Liver (tissue), 10 donors: ENCODE measurements at places on chromosomes 7 and 10. TPM values are rescaled to one million over a fixed set of nuclear protein-coding genes. Genes with fewer than 3 reads are reported as not detected.

TAX1BP1 gene
- polyA plus RNA-seq: 35.7 TPM

PRSS37 gene
- not detected for polyA plus RNA-seq

TMEM176A gene
- polyA plus RNA-seq: 675 TPM

LMTK2 gene
- polyA plus RNA-seq: 3.1 TPM

NCF1 gene
- 2.1 TPM for polyA plus RNA-seq

GOLGA7B gene
- polyA plus RNA-seq: 0.22 TPM

CYP3A4 gene
- polyA plus RNA-seq: 440 TPM

LRRC18 gene
- not detected for polyA plus RNA-seq

AGAP5 gene
- 1.7 TPM for polyA plus RNA-seq

ATOH7 gene
- polyA plus RNA-seq: 0.14 TPM

GRCh38 chr7:1125603-1125969, 34.4 kb downstream of the ZFAND2A start:
- no peak for DNase-seq

DNA sequence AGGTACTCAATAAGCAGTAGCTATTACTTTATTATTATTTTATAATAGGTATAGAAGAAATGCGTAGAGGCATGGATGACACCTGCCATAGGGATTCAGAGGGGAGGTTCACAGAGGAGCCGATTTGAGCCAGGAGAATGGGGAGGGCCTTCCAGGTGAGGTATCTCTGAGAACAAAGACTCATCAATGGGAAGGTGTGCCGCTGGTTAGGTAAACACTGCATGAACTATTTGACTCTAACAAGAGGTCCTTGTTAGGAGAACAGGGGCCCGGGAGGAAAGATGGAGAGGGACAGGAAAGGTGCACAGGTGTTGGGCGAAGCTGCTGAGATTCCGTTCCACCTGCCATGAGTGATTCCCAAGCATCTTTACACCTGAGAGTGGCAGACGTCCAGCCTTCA, 41.8 kb upstream of the TMEM273 start:
- peak; percentile 28 for DNase-seq

GRCh38 chr7:84144935-84145334, 49.7 kb downstream of the SEMA3A start:
- no peak for DNase-seq

DNA sequence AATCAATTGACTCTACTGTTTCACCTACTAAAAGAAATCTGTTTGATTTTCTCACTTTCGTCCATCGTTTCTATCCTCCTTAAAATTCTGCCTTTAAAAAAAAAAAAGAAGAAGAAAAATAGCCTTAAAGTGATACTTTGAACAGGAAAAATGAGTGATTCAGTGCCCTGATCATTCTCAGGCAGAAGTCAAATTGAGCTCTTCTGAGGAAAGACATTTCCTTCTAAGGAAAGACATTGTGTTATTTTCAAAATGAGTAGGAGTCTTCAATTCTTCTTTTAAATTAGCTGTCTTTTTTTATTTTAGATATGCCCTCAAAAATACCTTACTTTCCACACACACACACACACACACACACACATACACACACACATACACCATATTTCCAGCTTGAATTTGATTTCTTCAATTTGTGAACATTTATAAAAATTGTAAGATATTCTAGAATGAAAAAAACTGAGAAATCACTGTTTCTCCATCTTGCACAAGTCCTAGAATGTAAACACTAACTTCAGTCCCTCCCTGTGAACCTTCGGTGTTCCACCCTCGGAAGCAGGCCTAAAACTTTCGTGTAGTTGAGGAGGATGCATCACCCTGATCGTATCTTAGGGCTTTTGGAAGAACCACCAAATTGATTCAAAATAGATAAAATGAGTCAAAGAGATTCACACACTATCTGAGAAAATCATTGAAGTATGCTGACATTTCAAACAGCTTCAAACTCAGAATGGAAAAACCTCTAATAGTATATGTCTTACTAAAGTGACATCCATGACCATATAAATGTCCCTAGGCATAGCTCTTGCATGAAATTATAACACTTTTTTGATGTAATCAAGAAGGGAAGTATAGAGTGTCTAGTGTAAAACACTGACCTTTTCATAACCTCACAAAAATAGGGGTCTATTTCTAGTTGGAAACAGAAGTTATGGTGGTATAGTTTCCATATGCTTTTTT, 270.8 kb downstream of the GATA3 start:
- no peak for DNase-seq

GRCh38 chr7:100059251-100059739, 9.7 kb downstream of the ZSCAN21 start:
- DNase-seq: no peak

- no peak for DNase-seq
Observed at GRCh38 chr10:131169146-131169545, 142.4 kb downstream of the TCERG1L start.

- no peak for DNase-seq
Observed at GRCh38 chr7:155009570-155010157, 6.7 kb upstream of the PAXIP1 start.

- DNase-seq: no peak
Observed at GRCh38 chr10:43869669-43870322, 221.1 kb upstream of the ZNF32 start.

- no peak for DNase-seq
Observed at GRCh38 chr10:126889421-126889820, 15.8 kb upstream of the DOCK1 start.

DNA sequence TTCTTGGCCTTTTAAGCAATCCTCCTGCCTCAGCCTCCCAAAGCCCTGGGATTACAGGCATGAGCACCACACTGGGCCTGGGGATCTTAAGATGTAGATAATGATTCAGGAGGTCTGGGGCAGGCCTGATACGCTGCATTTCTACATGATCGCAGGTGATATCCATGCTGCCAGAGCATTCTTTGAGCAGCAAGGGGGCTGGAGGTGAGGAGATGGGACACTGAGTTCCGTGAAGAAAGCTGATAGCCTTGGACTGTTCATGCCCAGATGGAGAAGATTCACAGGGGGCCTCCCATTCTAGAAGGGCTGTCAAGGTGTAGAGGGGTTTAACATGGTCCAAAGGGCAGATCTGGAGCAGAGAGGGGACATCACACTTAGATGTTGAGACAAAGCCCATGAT, 480.3 kb downstream of the RPS24 start:
- peak; percentile 5 for DNase-seq

- no peak for DNase-seq
Observed at GRCh38 chr7:155352076-155352752, 54.5 kb downstream of the INSIG1 start.

- DNase-seq: no peak
Observed at GRCh38 chr7:67573639-67574038, 577.0 kb downstream of the TYW1 start.

DNA sequence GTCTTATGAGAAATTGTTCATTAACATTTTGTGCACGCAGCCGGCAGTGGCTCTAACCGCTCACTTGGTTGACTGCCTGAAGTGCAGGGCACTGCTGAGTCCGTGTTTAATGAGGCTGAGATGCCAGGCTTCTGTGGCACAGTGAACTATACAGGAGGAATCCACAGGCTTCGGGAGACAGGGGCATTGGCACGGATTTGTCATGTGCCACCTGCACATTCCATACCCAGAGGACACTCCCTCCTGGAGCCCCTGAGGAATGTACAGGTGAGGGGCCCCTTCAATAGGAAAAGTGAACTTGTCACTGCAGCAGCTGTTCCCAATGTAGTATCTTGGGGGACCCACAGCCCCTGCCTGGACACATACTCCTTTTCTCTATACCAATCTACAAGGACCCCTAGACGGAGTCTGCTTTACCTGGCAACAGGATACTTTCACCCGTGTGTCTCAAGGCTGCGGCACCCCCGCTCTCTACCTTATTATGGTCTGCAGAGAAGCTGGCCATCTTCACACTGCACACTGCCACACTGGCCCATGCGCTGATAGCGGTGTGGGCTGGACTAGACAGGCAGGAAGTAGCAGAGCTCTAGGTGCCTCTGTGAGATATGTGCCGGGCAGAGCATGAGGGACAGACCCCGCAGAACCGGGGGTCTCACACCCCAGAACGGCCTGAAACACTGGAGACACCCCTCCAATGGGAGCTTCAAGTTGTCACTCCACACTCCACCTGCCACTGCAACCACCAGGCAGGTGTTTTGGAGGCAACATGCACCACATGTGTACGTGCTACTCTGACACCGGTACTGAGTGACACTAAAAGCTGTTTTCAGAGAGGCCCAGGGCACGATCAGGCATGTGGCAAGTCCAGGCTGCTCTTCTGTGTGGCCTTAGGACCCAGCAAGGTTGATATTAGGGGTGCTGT, 71.4 kb upstream of the RHEB start:
- no peak for DNase-seq

DNA sequence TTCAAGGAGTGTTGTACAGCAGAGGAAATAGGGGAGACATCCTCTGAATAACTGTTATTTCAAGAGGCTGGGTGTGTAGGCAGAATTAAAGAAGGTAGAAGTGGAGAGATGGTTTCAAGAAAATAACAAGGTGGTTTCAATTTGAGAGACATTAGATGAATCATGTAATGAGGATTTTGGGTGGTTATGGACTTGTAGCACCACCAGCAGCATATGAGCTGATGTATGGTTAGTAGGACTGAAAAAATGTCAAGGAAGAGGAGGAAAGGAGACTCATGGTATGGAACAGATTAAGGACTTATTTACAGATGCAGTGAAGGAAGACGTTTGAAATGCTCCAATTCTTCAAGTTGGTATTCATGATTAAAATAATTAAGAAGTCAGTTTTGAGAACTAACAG, 166.2 kb downstream of the EXOC4 start:
- DNase-seq: no peak

- no peak for DNase-seq
Observed at GRCh38 chr10:26488344-26488743, 50.2 kb downstream of the APBB1IP start.

DNA sequence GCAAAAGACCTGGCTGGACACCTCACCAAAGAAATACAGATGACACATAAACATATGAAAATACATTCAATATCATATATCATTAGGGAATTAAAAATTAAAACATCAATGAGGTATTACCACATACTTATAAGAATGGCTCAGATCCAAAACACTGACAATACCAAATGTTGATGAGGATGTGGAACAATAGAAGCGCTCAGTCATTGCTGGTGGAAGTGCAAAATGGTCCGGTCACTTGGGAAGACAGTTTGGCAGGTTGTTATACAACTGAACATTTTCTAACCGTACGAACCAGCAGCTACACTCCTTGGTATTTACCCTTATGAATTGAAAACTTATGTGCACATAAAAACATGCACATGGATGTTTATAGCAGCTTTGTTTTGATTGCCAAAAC, 38.5 kb downstream of the ZMYND11 start:
- no peak for DNase-seq

DNA sequence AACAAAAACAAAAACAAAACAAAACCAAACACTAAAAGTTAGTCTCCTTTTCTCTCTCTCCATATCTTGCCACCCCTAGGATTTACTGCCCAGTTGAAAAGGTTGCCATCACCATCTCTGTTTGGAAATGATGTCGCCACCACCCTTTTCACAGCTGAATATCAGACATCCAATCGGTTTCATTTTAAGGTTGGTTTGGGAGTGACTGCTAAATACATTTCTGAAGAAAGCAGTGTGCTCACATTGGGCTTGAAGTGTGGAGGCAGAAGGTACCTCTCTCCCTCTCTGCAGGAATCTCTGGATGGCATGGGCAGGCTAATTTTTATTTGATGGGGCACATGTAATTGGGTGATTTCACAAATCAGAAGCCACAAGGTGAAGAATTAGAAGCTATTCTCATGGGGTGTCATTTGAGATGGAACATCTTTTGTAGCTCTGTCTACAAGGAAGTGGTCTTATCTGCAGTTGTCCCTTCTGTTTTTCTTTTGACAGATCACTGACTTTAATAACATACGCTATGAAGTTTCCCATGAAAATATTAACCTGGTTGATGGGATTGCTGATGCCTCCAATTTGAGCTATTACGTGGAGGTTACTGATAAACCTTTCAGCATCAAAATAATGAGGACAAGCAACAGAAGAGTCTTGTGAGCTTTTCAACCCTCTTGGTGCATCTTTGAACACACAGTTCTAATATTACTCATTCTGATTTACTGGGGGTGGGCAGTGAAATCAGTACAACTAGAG, 20.1 kb downstream of the MGAM2 start:
- no peak for DNase-seq

GRCh38 chr7:2513702-2514101, 5.9 kb upstream of the LFNG start:
- no peak for DNase-seq

- no peak for DNase-seq
Observed at GRCh38 chr10:29926693-29927048, 132.7 kb downstream of the JCAD start.

DNA sequence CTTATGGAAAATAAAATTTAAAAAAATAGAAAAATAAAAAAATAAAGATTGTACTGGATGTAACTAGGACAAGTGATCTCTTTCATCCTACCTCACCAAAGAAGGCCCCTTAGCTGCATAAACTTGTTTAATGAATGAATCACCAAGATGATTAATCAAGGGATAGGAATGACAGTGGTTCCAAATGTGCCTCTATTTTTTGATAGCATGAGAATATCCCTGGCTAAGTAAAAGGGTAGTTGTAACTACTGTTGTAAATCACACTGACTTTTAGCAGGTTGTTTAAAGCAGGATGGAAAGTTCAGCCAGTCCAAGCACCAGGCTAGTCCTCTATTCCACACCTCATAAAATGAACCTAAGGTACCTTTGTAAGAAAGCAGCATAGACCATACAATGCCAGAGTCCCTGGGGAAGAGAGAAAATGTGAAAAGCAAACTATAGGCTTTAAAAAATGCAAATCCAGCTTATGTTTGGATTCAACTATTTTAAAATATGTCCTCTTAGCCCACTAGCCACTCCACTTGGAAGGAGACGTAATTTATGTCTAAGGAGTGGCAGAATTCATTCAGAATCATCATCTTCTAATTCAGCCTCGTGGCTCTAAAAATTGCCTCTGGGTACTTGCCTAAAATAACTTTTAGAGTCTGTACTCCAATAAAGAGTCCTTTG, 126.8 kb downstream of the SKIDA1 start:
- DNase-seq: no peak

- DNase-seq: no peak
Observed at GRCh38 chr7:100430493-100431285, 1.1 kb downstream of the MEPCE start.

- no peak for DNase-seq
Observed at GRCh38 chr7:43692582-43693373, 36.5 kb downstream of the COA1 start.

DNA sequence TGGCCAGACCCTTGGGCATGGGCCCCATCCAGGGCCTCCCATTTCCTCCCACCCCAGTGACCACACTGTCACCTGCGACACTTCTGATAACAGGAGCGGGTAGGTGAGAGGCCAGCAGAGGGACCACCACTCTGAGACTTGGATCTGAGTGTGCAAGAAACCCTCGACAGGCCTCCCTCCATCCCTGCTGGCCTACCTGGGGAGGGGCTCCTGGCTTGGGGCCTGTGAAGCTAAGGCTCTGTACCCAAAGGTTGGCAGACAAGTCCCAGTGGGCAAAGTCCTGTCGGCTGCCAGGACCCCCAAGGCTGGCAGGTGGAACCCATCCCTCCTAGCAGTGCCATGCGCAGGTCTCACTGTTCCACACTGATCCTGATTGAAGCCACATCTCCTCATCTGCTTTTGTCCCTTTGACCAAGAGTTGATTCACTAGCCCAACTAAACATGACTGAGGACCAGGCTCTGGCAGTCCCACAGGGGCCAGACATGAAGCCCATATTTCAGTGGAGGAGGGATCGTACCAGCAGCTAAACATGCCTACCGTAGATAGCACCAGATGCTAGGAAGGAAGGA, 1.2 kb upstream of the PGAM2 start:
- no peak for DNase-seq
